ENCODE measurements at places on chromosomes 3 and 15.

DNA sequence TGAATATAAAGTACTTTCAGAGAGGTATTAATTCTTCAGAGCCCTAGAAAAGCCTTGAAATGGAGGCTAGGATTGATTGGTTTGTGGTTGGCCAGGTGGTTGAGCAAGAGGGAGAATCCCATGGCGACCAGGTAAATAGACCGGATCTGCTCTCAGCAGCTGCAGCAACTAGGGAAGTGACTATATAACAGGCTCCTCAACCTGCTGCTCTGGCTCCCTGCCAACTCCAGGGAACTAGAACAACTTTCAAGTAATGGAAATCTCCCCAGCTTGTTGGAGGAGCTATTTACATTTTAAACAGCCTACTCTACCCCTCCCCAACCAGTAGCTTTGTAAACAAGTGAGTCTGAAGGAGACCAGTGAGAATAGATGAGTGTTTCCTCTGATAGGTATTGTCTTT is 121.8 kb upstream of the CADM2 start:
- DNase-seq, result peak; percentile 84

GRCh38 chr15:74128785-74129585 is 1.4 kb upstream of the ISLR2 start:
- DNase-seq, result no peak

DNA sequence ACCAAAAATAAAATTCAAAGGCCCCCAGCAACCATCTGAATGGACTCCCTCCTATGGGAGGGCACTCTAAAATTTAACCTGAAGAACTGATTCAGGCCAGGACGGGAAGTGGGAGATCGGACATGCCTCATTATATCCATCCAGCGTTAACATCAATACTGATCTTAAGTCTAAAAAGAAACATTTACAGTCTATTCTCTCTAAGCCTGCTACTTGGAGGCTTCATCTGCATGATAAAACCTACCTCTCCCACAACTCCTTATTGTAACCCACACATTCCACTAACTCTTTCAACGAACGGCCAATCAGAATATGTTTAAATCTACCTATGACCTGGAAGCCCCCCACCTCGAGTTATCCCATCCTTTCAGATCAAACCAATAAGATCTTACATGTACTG is 68.4 kb downstream of the HERC1 start:
- no peak for DNase-seq

DNA sequence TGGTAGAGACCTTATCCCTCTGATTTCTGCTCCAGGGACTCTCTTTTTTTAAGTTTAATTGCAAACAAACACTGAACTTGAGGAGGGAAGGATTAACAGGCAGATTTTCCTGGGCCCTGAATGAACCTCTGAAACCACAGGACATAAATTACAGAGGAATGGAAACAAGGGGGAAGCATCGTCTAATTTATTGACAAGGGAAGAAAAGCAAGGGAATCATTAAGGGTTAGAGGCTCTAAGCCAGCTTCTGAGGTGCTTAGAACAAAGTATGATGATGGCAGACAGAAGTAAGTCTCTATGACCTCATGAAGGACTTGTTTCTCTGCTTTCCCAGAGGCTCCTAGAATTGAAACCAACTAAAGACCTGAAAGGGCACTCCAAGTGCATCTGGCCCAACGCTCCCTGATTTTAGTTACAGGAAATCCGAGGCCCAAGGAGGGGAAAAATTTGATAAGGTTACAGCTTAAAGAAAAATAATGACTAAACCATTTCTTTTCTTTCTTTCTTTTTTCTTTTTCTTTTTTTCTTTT is 244.7 kb upstream of the NR2E3 start:
- DNase-seq, result no peak

- no peak for DNase-seq
These were observed 127.6 kb upstream of the LMOD3 start for GRCh38 chr3:69250014-69250413.

DNA sequence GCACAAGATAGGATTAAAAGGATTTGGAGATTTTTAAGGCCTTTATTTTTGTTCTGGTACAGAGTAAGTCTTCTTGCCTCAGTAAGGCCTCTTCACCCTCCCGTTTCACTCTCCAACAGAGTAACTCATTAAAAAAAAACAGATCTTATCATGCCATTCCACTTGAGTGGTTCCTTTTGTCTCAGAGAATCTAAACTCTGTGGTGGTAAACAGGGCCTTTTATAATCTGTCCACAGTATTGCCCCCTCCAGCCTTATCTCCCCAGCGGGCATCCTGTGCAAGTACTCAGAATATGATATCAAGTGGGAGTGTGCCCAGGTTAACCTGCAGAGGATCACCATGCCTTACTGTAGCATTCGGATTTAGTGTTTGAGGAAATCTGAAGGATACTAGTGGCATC is 20.3 kb upstream of the ATOSA start:
- DNase-seq, result no peak

DNA sequence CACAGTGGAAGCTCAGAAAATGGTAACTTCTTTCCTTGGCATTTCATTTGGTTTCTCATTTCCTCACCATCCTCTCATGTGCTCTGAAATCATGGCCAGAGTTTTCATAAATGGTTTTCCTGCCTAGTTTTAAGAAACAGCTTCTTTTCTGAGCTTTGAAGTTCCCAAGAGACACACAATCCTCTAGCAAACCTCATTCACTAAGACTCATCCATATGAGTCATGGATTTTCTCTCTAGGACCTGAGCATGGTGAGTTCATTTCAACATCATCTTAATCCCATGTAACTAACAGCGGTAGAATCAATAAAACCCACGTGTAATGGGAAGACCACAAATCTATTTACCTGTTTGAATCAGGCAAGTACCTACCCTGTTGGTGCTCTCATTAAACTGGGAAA is 274.5 kb upstream of the LRTM1 start:
- DNase-seq, result no peak

DNA sequence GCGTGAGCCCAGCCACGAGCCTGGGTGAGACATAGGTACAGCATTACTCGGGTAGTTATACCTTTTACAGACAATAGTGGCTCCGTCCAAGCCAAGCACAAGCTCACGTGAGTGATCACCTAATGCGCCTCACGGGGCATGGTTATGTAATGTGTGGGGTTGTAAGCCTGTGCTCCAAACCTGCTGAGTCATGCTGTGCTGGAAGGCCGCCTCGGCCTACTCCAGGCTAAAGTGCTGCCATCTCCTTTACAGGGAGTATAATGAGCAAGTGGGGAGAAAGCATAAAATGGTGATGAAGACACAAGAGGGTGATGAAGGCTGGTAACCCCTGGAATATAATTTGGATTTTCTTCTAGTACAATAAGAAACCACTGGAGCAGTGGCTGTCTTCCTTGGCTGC is 175.8 kb upstream of the STT3B start:
- no peak for DNase-seq

Measured in NCI-H187 treated with DMSO at 0.1 percent for 48 hours (cell line).